ENCODE measurements at places on chromosomes 11 and 22.

GRCh38 chr11:70020336-70021214, 57.5 kb upstream of the ANO1 start:
- no peak for DNase-seq

DNA sequence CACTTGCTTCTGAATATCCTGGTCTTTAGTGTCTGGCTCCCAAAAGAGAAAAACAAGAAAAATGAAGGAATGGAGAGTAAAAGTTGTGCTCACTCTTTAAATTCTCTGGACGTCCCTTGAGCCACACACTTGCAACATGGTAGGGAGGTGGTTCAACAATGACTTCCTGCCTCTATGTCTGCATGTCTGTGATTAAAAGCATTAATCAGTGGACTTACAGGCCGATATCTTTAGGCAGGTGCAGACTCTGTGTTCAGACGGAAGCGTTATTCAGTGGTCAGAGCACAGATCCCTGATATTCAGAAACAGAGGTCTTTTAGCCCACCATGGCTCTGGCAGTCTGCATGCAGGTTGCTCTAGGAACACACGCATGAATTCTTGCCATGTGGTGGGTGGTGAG, 1920.0 kb upstream of the RAG2 start:
- no peak for DNase-seq

GRCh38 chr11:70230151-70230839, 27.2 kb downstream of the FADD start:
- DNase-seq: no peak

GRCh38 chr11:43164831-43165230, 147.0 kb upstream of the API5 start:
- no peak for DNase-seq

DNA sequence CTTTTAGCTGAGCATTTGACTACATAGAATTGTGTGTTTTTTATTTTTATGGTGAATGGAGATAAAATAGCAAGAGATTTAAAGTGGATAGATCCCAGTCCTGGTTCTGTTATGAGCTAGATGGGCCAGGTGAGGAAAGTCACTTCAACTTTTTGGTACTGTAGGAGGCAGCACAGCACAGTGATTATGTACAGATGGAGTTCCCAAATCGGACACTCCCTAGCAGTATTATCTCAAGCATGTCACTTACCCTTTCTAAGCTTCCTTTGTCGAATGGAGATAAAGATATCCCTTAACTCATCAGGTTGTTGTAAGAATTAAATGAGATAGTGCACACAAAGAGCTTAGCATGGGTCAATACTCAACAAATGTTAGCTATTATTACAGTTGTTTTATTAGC, 5.3 kb downstream of the EXPH5 start:
- no peak for DNase-seq

DNA sequence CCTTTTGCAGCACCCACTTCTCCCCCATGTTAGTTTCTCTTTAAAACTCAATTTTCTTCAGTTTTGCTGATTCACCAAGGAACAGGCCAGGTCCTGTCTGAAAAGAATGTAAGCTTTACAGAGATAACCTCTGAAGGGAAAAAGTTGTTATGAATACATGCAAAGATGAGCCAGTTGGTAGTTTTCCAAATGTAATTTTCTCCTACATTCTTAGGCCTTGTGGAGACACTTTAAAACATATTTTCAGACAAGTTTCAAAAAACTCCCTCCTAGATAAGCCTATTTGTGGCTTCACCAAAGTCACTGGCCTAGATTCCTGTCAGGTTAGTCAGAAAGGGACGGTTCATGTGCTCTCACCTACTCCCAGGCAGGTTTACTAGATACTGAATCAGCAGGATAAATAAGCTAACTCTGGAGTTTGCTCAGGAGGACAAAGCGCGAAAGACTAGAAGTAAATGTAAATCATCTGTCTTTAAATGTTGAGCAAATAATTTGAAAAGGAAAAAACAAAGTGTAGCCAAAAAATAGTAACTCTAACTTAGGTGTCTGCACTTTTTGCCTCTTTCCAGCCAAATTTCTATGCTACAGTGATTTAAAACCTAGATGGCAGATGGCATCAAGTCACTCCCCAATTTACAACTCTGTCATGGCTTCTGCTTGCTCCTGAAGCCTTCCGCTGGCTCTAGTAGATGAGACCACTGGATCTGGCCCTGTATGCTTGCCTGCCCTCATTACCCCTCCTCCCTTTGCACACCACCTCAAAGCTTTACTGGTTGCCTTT, 4.9 kb upstream of the ATP6V1E1 start:
- peak; percentile 58 for DNase-seq

- no peak for DNase-seq
These were observed 228.3 kb downstream of the MIAT start for GRCh38 chr22:26885441-26886261.

DNA sequence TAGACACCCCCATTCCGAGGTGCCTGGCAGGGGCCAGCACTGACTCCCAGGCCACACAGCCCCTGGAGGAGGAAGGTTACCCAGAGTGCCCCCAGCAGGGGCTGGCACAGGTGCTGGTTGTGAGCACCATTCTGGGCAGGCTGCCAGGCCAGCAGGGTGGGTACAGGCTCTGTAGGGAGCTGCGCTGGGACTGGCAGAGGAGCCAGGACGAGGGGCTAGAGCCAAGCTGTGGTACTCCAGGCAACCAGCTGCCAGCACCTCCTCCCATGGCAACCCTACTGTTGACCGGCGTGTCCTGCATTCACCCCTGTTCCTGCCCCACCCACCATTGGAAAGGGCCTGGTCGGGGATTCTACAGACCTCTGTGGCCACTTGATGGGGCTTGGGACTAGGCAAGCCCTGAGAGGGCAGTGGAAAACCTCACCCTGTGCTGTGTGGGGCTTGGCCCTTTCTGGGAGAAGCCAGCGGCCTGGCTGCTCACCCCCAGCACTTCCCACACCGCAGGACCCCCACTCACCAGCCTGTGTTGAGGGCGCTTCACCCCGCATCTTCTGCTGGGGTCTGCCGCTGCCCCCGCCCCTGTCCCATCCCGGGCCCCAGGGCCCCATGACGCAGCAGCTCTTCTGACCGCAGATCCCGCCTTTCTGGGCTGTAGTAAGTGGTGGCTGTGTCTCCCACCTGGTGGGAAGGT, 1.9 kb downstream of the CLDN5 start:
- no peak for DNase-seq

DNA sequence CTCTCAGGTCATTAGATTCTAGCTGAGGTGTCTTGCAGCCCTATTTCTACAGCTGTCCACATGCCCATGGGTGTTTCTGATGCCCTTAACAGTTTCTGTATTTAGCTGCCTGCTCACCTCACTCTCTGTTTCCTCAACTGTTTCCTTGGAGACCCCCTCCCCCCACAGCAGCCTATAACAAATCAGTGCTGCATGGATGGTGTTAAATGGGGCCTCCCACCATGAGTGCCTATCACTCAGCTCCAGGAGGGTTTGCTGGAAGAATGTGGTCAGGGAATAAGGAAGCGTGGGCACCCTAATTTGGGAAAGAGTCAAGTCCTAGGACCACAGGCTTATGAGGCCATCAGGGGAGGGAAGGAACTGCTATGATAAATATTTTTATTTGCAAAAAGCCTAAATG, 8.6 kb downstream of the KLHL35 start:
- no peak for DNase-seq

- DNase-seq: peak; percentile 73
These were observed at the start of gene PAMR1 for GRCh38 chr11:35525501-35526175. PAMR1 (minus strand) TSS chr11:35525616; CDS start chr11:35525585, 31 bp downstream.

- no peak for DNase-seq
These were observed 16.6 kb upstream of the MS4A6E start for GRCh38 chr11:60310407-60310998.

DNA sequence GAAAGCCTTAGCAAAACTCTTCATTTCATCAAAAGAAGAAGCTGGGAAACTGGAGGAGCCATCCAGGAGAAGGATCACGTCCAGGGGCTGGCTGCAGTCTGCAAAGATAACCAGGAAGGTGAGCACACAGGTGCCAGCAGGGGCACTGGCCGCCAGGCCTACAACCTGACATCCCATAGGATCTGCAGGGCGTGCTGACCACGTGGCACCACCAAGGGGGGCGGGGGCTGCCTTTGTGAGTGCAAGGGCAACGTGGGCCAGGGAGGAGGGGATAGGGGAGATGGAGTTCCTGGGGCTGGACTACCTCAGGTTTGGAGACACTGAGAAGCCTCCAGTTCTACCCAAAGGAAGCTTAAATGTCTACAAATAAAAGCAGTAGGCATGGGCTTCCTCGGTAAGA, 102.7 kb upstream of the CCT8L2 start:
- DNase-seq: no peak

GRCh38 chr11:120413480-120413879, 77.3 kb downstream of the ARHGEF12 start:
- DNase-seq: peak; percentile 63

- no peak for DNase-seq
These were observed 15.0 kb downstream of the DENND5A start for GRCh38 chr11:9250139-9250582.

DNA sequence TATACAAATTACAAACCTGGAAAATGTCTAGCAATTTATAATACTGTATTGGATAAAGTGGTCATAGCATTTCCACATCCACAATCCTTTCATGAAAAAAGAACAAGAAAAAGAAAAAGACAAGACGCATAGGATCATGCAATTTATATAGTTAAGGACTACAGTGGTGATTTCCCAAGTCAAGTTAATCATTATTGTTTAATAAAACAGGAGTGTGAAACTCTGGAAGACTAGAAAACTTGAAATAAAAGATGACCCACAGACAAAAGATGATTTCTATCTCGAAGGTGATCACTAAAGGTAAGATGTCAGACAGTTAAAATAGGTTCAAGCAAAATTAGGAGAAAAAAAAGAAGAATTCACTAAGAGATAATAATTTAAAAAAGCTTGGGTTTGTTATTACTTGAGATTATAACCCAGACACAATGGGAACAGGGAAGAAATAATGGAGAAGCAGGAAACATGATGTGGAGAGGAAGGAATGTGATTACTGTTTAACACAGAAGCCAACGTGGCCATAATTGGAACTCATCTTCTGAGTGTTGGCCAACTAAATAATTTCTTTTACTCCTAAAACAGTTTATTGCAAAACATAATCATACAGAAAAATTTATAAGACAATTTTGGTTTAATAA, 441.2 kb upstream of the ANO3 start:
- DNase-seq: no peak

- DNase-seq: peak; percentile 89
These were observed at the start of gene PPP1R14B for GRCh38 chr11:64246871-64247728. PPP1R14B (minus strand) TSS chr11:64246943; CDS start chr11:64246673, 270 bp downstream.

GRCh38 chr11:128467610-128468041, 119.7 kb downstream of the ETS1 start:
- DNase-seq: peak; percentile 96

DNA sequence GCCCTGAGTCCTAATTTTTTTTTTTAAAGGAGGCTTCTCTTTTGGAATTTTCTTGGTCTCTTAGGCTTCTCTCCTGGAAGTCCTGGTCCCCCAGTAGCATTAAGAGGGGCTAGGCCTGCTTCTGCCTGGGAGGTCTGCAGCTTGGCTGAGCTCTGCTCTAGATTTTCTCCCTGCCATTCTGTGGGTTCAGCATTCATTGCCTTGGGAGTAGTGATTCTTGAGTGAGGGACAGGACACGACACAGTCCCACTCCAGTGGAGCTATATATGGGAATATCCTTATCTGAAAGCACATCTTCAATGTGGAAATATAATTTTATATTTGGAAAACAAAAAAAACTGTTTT, 3.7 kb downstream of the IGSF22 start:
- no peak for DNase-seq

GRCh38 chr22:23691748-23692423, 1.1 kb downstream of the RGL4 start:
- no peak for DNase-seq

DNA sequence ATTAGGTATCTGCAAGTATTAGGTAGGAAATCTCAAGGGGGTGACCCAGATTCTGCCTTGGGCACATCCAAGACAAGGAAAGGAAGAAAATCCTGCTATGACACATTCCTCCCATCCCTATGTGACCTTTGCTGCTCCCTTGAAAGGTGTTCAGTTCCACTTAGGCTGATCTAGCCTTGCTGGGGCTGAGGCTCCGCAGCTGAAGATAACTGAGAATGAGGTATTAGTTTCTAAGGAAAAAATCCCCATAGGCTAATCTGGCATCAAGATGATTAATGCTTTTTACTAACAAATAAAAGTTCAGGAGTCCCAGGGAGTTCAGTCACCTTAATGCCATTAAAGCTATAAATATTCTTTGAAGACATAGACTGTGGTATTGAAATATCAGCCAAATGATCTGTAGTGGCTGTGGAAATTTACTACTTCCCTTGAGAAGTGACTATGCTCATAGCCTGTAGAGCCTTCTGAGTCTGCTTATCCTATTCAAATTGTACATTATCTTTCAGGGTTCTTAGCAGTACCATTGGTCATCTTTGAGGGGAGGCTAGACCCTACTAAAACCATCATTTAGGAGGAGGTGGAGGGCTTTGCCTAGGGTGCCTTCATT, 239.9 kb upstream of the RAG2 start:
- DNase-seq: no peak

GRCh38 chr11:70099578-70100279, 21.6 kb downstream of the ANO1 start:
- no peak for DNase-seq

DNA sequence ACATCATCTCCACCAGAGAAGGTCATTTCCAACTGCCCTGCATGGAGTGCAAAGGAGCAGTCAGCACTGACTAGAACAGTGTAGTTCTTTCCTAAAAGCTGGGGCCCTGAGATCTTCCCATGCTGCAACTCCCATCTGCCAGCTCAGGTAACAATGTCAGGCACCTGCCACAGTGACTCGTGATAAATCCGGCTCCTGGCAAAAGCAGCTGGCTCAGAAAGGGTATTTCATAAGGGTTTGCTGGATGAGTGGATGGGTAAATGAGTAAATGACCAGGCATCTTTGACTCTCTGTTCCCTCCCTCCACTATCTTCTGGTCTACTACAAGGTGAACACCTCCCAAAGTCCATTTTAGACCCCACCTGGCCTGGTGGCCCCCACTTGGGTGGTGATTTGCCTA, 403.6 kb downstream of the NXPE2 start:
- DNase-seq: no peak

GRCh38 chr11:58562375-58562800, 13.3 kb downstream of the LPXN start:
- DNase-seq: no peak

DNA sequence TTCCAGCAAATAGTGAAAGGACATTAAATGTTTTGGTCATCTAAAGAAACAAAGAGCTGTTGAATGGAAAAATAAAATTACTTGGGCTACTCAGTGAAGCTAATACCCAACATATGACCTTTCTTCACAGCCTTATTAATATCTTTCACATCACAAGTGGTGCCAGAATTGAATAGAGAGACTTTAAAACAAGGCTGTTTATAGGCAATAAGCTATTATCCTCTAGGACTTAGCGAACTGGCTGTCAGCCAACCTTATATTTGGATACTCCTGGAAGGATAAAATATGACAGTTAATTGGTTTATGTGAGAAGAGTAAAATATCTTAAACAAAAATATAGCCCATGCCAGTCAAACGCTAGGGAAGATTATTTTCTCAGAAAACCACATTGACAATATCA, 225.5 kb upstream of the BLID start:
- DNase-seq: no peak

GRCh38 chr11:115146425-115146824, 357.8 kb downstream of the CADM1 start:
- DNase-seq: no peak

GRCh38 chr22:30882974-30883533, 85.5 kb downstream of the MORC2 start:
- no peak for DNase-seq

- DNase-seq: no peak
These were observed 8.6 kb upstream of the POLDIP3 start for GRCh38 chr22:42623301-42623751.

GRCh38 chr11:123381817-123382554, 48.1 kb upstream of the GRAMD1B start:
- DNase-seq: no peak
